Brain pericyte (primary cell): ENCODE measurements at places on chromosomes 7 and 10.

- no peak for DNase-seq
Observed at GRCh38 chr10:62735464-62736167, 68.9 kb upstream of the ADO start.

DNA sequence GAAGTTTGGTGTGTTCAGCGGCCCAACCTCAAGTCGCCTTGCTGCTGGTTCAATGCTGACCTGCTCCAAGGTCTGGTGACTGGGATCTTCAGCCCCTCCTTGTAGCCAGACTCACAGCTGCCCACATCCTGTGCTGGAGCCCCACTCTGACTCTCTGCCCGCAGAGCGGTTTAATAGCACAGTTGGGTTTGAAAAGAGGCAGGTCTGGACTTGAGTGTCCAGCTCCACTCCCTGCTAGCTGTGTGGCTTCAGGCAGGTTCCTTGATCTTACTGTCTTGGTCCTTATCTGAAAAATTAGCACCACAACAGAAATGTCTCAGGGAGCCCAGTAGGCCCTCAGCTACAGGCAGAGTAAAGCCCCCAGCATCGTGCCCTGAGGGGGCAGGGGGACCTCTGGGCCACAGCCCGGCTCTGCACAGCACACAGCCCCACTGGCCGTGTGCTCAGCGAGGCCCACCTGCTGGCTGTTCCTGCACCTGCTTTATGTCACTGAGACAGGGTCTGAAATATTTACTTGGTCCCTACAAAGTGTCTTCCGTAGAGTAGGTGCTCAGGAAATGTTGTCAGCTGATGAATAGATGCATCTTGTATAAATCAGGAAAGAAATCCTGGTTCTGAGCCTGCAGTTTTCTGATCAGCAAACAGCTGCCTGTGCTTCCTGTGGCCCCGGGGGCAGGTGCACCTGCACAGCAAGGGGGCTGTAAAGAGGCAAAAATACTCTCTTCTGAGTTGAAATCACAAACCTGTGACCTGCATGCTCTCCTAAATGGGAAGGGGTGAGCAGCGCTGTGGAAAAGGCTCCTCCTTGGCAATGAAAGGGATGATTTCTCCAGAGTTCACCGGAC, 155.5 kb downstream of the SVIL start:
- DNase-seq: no peak

- DNase-seq: no peak
Observed at GRCh38 chr10:48775206-48775517, 90.5 kb downstream of the WDFY4 start.

DNA sequence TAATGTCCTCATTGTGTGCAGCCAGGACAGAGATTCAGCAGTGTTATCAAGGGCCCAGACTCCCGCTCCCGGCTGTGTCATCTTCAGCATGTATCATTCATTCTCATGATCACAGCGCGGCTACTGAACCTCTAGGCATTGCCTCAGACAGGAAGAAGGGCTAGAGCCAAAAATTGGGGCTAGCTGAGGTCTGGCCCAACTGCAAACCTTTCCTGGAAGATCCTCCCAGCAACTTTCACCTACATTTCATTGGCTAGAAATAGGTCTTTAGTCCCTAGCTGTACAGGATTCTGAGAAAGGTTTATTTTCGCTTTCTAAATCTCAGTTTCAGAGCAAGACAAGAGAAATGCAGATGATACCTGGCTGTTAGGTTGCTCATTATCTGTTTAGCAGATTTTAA, 81.9 kb downstream of the CREM start:
- no peak for DNase-seq

DNA sequence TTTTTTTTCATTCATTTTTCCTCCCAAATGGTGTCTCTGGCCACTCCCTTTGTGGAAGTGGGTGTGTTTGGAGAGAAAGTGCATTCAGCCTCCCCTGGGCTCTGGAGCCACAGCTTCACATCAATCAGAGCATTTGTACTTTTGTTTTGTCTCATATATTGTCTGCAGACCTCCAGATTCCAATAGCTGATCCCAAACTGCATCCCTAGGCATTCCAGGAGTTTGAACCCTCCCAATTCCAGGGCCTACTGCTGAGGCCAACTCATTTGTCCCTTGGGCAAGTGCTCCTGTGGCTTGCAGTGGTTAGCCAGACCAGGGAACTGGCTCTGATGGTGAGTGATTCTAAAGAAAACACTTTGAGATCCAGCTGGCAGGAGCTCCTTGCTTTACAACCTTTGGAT, 163.3 kb downstream of the IPMK start:
- DNase-seq: no peak

DNA sequence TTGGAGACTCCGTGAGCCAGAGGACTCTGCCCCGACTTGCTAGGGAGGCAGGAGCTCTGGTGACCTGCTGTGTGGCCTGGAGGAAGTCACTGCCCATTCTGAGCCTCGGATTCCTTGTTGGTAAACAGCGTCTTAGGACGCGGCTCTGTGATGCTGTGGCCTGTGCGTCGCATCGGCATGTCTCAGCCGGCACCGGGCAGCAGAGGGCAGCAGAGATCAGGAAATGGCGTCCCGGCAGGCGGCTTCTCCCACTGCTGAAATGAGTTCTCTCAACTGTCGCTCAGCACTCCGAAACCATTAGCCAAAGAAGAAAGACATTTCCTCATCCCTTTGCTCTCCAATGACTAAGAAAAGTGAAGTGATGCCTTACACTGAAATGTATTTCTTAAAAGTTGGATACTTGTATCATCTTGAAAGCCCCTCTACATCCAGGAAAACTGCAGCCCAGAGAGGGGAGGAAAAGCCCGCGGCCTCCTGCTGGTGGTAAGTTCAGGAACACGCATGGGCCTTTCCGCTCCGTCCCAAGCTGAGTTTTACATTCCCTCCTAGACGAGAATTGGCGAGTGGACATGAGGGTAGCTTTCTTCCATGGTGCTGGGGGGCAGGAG, 91.7 kb downstream of the WDR11 start:
- DNase-seq: peak; percentile 25
